ENCODE measurements at places on chromosomes 12 and 14.

DNA sequence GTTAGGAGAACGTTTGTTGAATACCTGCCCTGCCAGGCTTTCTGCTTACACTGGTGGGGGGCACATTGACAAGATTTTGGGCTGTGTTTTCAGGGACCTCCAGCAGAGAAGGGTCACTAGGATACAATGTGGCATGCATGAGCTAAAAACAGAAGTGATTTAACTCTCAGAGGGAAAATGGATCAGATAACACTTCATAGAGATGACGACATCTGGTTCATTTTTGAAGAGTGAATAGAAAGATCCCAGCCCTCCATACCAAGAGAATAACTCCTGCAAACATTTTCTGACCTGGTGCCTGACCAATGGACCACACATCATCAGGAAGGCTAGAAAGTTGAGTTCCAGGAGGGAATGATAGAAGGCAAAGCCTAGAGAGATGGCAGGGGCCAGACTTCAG lies 33.7 kb downstream of the CKB start:
- DNase-seq, result peak; percentile 86

GRCh38 chr12:50241178-50241577 lies 42.1 kb downstream of the LIMA1 start:
- DNase-seq, result no peak

DNA sequence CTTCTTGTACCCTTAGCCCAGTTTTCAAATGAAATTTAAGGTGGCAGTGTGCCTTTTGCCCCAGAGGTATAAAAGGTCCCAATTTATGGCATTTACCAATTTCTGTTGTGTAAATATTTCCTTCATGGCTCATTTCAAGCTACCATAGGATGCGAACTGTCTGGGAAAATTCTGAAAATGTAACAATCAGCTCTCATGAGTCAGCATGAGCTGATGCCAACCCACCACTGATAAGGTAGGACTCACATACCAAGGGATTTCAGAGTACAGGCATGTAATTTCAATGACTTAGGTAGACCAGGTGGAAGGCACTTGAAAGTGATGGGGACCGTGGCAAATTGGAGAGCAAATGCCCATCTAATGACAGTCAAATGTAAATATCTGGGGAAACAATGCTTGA lies 169.5 kb downstream of the TTC8 start:
- DNase-seq, result no peak

DNA sequence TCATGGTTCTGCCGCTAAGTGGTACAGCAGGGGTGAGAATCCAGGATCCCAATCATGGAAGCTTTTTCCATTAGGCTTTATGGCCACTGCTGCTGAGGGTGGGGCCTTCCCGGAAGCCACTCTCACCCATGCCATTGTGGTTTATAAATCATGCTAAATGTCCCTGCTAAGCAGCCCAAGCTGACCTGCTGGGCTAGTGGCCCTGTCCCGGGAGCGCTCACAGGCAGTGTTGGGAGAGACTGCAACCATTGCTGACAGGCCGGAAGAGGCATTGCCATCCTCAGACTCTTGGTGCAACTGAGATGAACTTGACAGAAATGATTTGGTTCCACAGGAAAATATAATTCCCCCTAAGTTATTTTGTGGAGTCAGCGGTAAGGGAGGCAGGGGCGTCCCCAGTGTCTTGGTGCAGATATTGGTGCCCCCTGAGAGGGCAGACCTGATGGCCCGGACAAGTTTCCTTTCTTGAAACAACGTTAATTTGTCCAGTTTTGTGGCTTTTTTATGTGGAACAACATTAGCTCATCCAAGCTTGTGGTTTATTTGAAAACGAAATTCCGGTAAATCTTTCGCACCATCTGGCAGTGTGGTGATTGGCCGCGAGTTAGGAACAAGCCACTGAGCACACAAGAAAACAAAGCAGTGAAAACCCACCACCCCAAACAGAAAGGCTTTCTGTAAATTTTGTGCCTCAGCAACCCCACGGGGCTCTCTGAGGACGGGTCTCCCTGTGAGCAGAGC lies 82.3 kb downstream of the SSPN start:
- no peak for DNase-seq

DNA sequence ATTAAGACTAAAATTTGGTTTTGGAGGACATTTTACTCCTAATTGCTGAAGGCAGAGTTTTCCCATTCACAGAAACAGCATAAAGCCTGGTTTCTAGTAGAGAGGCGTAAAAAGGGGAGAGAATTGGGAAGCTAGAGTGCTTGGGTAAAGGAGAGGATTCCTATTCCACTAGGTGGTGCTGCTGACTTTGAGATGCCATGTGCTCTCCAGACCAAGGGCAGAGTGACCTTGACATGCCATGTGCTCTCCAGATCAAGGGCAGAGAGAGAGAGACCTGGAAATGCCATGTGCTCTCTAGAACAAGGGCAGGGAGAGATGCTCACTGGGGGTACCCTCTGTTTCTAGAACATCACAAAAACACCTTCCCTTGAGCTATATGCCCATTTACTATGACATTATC lies 176.2 kb upstream of the PDZRN4 start:
- no peak for DNase-seq

DNA sequence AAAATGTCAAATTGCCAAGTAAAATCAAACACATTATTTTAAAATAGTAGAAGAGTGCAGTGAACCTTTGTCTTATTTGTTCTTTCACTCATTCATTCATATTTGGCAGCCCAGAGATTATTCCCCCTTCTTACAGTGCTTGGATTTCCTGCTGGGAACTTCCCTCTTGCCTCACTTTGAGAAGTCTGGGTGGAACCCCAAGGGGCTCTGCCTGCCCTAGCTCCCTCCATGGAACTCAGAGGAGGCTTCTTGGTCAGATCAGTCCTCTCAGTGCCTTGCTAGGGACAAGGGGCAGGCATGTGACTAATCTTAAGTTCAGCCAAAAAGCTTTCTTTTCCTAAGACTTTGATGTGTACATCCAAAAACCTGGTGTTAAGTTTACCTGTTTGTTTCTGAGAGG lies 84.7 kb upstream of the OVCH1 start:
- no peak for DNase-seq

DNA sequence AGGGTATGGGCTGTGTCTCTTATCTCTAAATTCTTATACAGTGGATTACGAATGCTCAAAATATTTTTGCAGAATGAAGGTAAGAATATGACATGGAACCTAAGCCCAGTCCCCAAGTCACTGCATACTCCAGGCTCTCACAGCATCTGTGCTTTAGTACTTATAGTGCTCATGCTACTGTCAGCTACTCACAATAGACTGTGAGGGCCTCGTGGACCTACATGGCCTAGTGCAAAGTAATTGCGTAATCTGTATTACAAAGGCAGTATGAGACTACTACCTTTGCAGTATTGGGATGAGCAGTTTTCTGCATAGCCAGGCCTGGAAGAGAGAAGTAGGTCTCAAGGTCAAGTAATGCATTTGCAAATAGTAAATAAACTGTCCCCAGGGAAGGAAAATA lies 27.9 kb downstream of the VWF start:
- no peak for DNase-seq

- DNase-seq, result no peak
Measured at GRCh38 chr14:29463727-29464395, 463.8 kb downstream of the PRKD1 start.

DNA sequence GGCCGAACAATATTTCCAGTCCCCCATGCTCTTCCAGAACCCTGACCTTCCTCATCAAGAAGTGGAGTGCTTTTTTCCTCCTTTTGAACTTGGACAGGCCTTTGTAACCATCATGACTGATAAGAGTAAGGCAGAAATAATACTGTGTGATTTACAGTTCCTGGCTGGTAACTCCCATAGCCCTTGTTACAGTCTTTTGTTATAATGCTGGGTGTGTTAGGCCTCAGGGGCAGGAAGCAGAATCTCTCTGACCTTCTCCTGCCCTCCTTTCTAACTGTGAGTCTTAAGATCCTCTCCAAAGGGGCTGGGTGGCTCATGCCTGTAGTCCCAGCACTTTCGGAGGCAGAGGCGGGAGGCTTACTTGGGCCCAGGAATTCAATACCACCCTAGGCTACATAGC lies 59.5 kb downstream of the BCAT1 start:
- DNase-seq, result no peak
